ENCODE measurements at places on chromosomes 1 and 21.

GRCh38 chr1:30912224-30912623, 3.7 kb upstream of the SDC3 start:
- no peak for DNase-seq

- DNase-seq, result no peak
Observed at GRCh38 chr1:53625766-53626520, 113.0 kb downstream of the GLIS1 start.

GRCh38 chr21:14092834-14093560, 117.8 kb downstream of the LIPI start:
- DNase-seq, result no peak

- no peak for DNase-seq
Observed at GRCh38 chr1:226988334-226988666, 48.2 kb downstream of the COQ8A start.

- no peak for DNase-seq
Observed at GRCh38 chr1:151266821-151267220, 12.3 kb downstream of the PSMD4 start.

DNA sequence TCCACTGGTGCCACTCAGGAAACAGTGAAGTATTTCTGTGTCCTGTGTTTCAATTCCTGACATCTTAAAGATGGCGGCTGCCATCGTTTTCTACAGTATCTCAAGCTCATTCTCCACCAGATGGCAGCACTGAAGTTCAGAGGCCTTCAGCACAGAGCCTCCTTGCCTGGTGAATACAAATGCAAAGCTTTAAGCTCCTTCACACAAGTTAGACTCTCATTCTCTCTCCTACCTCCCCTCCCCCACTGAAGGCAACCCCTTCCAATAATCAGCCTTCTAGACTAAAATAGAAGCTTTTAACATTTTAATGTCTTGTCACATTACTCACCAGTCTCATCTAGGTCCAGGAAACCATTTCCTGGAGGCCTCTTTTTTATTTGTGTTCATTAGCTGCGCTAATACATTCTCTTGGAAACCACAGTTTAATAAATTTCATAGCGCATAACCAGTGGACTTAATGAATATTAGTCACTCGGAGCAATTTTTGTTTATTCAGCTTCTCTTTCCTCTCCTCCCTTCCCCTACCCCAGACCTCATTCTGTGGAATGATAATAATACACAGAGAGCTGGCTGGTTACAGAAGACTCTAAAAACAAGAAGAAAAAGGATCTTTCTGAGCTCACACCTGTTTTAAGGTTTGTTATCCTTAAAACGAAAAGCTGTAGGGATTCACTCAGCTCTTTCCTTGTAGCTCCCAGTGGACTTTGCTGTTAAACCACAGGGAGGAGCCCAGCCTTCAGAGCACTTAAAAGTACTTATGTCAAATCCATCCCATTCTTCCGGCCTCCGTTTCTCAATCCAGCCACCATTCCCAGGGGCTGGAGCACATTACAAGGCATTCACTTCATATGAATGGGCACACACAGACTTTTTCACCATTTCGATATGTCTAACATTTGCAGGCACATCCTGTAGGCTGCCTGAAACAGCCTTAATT, 384.9 kb downstream of the HLX start:
- peak; percentile 87 for DNase-seq

- DNase-seq, result no peak
Observed at GRCh38 chr21:39666681-39667315, 54.1 kb downstream of the B3GALT5 start.

GRCh38 chr1:6601049-6601922, 1.4 kb downstream of the KLHL21 start:
- DNase-seq, result peak; percentile 61
